ENCODE measurements at places on chromosomes 5 and 9.

DNA sequence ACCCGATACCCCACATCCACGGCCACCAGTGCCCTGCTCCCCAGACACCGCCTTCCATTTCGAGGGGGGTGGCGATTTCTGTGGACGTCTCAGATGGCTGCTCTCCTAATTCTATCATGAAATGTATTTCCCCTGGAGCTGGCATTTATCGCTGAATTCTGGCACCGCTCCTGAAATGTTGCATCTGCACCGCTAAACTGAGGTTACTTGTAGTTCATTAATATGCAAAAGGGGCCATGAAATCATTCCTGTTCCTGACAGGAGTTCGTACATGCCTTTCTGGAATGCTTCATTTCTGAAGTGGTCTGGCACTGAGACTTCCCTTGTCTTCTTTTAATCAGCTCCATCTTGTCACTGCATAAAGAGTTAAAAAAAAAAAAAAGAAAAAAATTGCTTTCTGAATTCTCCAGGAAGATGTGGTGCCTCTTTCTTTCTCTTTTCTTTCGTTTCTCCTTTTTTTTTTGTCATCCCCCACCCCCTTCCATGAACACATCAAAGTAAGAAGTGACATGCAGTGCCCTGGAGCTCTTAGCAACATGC, 97.7 kb upstream of the SMARCA2 start:
- DNase-seq: no peak

DNA sequence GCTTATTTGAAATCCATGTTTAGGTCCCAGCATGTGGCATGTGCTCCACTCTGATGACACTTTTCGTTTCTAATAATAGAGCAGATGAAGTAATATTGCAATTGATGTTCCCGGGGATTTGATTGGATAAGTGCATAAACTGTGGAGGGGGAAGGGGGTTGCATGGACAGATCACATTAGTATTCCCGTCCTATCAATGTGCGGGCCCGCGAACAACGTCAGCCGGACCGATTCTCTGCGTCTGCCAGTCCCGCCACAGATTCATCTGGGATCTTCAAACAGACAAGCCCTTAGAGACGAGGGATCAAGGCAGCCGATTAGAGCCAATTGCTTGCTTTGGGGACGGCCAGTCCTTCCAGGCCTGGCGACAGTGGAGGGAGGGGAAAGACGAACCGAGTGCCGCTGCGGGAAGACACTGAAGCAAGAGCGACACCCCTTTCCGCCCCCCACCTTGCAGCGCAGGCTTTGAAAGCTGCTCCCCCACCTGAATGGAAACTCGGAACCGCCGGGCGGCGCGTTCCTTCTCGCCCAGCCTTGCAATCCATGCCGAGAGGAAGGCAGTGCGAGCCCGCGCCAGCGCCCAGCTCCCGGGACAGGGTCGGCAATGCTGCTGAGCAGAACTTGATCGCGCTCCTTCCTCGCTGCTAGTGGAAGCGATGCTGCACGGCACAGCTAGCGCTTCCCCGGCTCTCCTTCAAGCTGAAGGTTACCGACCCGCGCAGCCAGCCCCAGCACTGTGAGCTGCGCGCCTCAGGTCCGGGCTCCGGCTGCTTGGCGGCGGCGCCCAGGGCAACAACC, at the start of gene RGS7BP:
Gene RGS7BP (plus strand): TSS at position 247 of the 798 bp plus-strand sequence. CDS start 610 bp downstream, outside the sequence.
- DNase-seq: no peak

DNA sequence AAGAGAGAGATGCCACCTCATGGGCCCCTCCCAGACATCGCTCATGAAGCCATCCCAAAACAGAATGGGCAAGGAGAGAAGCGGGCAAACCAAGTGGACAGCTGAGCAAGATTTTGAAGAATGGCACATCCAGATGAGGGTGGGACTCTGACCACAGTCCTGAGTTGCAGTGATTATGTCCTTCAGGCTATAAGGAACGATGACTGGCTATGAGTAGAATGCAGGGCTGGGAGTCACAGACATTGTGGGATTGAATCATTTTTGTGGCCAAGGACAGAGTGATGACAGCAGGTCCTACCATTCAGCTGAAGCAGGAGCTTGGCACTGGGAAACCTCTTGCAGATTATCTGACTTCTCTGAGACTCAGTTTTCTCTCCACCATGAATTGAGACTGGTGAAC, 245.7 kb upstream of the SLC30A5 start:
- no peak for DNase-seq

DNA sequence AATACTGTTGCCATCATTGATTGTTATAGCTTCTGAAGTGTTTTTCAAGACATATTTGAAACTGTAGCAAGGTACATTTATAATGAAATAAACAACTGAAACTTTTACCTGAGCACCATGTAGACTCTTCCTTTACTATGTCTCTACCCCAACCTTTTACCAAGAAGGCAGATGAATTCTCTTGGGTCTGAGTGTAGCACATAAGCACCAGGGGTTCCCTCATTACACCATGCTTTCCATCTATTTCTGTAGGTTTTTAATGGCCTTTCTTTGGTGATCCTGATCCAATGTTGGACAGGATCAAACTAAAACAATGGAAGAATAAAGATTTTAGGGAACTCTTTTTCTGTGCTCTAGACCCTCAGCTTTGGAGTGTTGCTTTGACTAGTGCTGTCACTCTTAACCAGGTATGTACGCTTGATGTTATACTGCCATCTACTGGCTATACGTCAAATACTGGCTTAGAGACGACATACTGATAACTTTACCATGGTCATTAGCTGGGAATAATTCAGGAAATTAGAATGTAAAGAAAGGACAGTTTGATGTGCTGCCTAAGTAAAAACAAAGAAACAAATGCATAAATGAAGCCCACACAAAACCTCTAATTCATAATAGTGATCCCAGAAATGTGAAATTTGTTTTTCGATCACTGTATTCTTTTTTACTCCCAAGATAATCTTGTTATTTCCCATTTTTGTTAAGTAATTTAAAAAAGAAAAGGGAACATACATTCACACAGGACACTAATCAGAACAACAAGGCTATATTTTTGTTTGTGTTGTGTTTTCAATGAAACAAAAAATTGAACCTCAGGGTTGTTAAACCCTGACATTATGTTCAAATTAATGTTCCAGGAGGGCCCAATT, 30.7 kb downstream of the IFNW1 start:
- peak; percentile 42 for DNase-seq

- no peak for DNase-seq
These were observed 83.2 kb downstream of the DTWD2 start for GRCh38 chr5:118905196-118905595.

DNA sequence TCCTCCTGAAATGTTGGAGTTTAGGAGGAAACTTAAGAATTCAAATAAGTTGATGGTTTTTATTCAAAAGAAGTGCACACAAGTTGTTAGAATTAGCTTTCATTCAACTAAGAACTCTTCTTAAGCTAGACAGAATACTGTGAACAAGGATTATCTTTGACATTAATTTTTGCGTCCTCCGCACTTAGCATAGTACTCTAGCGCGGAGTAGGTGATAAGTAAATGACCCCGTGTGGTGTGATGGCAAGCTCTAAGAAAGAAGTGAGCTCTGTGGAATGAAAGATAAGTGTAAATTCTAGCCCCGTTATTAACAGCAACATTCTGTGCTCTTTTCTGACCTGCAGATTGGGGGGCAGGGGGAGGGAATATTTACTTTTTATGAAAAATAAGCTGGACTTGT, 1.0 kb downstream of the BRIX1 start:
- DNase-seq: no peak

DNA sequence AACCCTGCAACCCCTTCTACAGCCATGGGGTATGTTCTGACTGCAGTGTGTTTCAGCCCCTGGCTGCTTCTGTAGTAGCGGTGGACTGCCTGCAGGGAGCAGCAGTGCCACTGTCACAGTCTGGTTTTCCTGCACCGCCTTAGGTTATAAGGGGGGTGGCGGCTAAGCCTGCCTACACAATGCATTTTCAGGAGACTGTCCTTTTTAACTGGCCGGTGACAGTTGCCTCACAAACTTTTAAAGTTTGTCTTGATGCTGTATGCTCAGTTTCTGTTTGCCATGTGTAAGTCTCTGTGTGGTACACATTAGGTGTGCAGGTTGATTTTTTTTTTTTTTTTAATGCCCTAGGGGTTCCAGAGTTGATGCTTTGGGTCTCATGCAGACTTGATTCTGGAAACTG, 53.0 kb downstream of the NUP214 start:
- DNase-seq: peak; percentile 82

GRCh38 chr9:106773750-106774149, 89.2 kb upstream of the ZNF462 start:
- no peak for DNase-seq

DNA sequence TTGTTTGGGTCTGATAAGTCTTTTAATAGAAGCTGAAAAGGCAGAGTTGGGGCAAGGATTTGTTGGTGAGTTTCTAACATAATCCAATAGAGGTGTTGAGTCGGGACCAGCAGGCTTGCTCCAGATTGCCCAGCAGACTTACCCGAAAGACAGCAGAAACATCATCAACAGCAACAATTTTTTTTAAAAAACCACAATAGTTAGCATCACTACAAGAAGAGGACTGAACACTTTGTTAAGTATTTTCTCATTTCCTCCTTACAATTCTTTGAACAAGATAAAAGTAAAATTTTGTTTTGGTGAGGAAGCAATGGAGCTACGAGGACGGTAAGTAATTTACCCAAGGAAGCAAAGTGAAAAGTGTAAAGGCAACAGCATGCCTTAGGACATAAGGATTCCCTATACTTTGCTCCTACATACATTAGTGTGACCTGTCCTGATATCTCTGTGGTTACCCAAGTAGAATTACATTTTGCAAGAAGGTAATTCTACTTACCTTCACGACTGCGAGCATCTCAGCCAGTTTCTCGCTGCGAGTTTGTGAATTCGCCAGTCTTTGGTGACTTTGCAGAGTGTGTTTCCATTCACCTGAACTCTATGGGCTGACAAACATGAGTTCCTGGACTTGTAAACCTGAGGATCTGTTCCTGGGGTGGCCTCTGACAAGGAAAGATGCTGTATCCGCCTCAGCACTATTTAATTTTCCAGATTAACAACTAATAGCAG, 13.2 kb downstream of the ITK start:
- DNase-seq: no peak

- no peak for DNase-seq
These were observed 5.2 kb downstream of the VAV2 start for GRCh38 chr9:133986774-133987445.

GRCh38 chr5:54520940-54521339, 3.4 kb downstream of the SNX18 start:
- DNase-seq: no peak

DNA sequence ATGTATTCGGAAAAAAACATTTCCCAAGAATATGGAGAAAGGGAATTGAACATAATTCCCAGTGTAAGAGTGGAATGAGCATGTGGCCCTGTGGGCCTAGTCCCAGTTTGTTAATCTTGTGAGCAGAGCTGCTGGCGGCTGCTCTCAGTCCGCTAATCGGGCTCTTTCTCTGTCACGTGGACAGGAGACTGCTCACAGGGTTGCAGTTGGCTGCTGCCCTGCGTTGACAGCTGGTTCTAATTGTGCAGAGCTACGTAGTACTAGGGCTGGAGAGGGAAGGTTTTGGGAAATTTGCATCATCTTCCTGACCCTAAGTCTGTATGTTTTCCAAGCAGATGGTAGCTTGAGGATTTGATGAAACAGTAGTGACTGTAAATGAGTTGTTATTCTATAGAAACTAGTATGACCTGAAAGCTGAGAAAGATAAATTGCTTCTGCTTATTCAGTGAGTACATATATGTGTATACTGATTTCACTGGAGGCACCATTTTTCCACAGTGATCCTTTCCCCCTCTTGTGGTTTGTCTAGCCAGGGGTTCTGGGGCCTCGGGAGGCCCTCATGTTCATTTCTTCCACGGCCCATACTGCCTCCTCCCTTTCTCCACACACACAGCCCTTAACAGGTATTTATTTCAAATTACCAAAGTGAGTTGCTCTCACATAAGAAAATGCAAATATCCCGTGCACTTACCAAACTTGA, 100.6 kb downstream of the ANGPTL2 start:
- DNase-seq: no peak

DNA sequence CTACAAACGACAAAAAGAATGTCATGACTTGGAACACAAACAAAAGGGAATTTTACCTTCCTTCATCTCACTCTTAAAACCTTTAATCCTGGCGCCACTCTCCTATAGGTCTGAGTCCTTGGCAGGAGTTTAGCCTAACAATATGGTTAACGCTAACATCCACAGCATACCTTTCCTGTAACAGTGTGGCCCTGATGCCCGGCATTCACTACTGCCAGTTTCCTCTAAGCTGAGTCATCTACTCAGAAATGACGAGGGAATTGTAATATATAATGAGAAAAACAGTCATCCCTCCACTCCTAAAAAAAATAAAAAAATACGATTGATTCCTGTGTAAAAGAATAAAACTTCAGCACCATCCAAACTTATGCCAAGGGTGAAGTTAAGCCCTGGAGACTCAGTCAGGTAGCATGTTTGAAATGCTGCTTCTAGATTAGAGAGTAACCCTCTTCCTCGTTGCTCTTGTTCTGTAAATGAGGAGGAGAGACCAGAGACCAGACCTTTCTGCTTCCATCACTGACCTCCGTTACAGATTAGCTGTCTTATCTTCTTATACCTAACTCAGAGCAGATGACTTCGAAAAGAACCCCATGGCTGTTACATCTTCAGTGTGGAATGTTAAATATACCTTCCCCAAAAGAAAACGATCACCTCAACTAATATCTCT, 37.4 kb downstream of the CCDC125 start:
- DNase-seq: no peak

GRCh38 chr9:134040781-134041648, 15.7 kb downstream of the BRD3OS start:
- DNase-seq: no peak

- DNase-seq: no peak
These were observed 114.4 kb upstream of the PPP1R26 start for GRCh38 chr9:135365013-135365768.

- DNase-seq: no peak
These were observed 13.8 kb upstream of the STC2 start for GRCh38 chr5:173341961-173342430.

DNA sequence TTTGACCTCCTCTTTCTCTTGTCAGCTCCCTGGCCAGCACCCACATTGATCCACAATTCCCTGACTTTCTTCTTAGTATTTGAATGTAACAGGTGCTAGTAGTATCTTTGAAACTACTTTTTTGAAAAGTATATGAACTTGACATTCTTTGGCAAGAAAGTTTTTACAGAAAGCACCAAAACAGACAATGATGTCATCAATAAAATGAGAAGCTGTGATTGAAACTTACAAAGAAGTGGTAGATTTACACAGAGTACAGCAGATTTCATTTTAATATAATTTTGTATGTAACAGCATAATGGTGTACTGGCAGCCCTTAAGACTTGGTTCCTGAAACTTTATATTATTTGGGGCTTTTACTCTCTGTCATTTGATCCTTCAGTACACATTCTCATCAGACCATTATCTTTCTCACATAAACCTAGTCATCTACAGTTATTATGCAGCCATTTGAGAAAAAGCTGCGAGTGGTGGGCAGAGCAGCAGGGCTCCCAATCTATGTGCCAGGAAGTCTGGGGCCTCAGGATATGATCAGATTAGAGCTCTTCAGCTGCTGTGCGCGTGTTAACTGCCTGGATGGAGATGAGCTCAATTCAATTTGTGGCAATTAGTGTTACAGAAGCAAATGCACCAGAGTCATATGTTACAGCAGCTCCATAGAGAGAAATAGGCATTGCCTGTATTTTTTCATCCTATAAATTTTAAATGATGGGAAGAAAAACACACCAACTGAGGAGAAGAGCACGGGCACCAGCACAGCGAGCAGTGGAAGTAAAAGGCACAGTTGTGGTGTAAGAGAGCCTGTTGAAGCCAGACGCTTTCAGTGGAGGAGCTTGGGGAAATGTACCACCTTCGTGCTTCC, 126.1 kb downstream of the STARD4 start:
- DNase-seq: no peak

- DNase-seq: no peak
These were observed 174.8 kb downstream of the COL23A1 start for GRCh38 chr5:178415353-178415752.

All from GM10248 (cell line).